ENCODE measurements at places on chromosomes 2 and 18.
A peak's percentile ranks its signal among the peaks of the same experiment; 100 is the strongest.

DNA sequence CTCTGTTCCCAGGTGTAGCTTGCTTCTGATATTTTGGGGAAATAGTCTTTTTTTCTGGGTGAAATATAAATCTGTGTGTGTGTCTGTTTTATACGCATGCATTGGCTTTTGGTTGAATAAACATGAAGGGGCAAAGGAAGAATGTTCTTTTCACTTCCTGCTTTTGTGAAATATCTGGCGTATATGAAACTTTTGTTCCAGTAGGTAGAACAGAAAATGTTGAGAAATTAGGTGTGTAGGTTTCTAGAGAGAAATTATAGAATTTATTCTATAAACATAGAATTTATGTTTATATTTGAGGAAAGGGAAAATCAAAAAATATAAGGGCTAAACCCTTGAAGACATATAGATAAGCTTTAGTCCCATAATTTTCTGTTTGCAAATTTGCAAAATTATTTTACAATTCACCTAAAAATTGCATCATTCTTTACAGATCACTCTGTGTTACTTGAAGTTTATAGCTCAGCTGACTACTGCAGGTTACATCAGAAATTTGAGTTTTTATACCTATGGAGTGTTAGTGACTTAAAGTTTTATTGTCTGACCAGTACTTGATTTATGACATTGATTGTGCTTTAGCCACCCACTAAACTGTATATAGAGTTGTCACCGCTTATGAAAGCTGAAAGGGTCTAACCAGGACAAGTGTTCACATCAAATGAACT, 116.1 kb downstream of the FAM117B start:
- H3K4me1 ChIP-seq = no peaks in the 10 kb centered on the region
- H3K27me3 ChIP-seq = no peaks in the 10 kb centered on the region
- DNase-seq = no peak

GRCh38 chr2:71832844-71833243, 314.8 kb downstream of the CYP26B1 start:
- H3K4me1 ChIP-seq = peaks cover 27% of the 10 kb centered on the region
- peak overlapping the region; percentile 15 for H3K27ac ChIP-seq
- no peak for DNase-seq
- H3K4me3 ChIP-seq = no peak overlapping the region
- H3K36me3 ChIP-seq = no peaks in the 10 kb centered on the region

GRCh38 chr2:262117-262516, 1.7 kb downstream of the SH3YL1 start:
- no peak overlapping the region for H3K4me3 ChIP-seq
- no peak overlapping the region for H3K27ac ChIP-seq
- H3K4me1 ChIP-seq = peaks cover 11% of the 10 kb centered on the region
- DNase-seq = no peak
- H3K27me3 ChIP-seq = no peaks in the 10 kb centered on the region

- H3K27ac ChIP-seq = no peak overlapping the region
- no peak for DNase-seq
- H3K4me3 ChIP-seq = no peak overlapping the region
- H3K4me1 ChIP-seq = peaks cover 9% of the 10 kb centered on the region
- no peaks in the 10 kb centered on the region for H3K27me3 ChIP-seq
Measured at GRCh38 chr18:10029711-10030110, 115.9 kb downstream of the VAPA start.
